ENCODE measurements at places on chromosomes 16 and 17.

GRCh38 chr16:14486520-14487303, 143.3 kb downstream of the PARN start:
- DNase-seq, result no peak

- DNase-seq, result no peak
These were observed 44.7 kb downstream of the METRNL start for GRCh38 chr17:83123896-83124801.

- no peak for DNase-seq
These were observed at the start of gene VEZF1 for GRCh38 chr17:57987581-57988300. Gene VEZF1, minus strand, starts transcription at chr17:57988254. Its CDS starts 143 bp downstream, at chr17:57988111.

GRCh38 chr16:24516900-24517669, 22.3 kb upstream of the RBBP6 start:
- DNase-seq, result peak; percentile 77

GRCh38 chr17:79699386-79700036, 31.2 kb upstream of the ENPP7 start:
- DNase-seq, result no peak

DNA sequence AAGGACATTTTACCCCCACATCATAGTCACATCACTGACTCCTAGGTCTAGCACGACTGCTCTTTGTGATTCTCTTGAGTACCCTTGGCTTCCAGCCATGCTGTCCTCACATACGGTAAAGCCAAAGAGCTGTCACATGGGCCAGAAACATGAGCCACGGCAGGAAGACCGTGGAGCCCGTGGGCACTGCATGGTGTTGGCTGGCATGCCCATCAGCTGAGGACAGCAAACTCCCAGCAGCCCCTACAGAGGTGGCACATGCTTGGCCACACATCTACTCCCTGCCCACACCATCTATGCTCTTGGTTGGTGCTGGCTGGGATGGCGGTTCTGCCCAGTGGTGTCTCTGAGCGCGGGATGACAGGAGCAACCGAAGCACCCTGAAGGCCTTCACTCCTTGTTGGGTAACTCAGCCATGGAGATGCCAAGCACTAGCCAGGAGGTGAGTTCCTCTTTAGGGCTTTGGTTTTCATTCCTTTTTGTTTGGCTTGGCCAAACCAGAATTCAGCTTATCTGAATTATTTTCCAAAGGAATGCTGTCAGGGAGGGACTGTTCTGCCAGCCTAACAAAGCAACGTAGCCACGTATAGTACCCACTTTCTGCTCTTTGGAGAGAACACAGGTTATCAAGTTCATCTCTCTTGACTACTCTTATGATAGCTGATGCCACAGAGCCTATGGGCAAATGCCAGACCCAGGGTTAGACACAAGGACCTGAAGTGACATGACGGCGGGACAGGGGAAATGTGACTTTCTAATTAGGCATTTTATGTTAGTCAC, 10.0 kb downstream of the TNFAIP1 start:
- no peak for DNase-seq

GRCh38 chr16:86176462-86176861, 277.5 kb downstream of the IRF8 start:
- no peak for DNase-seq

- DNase-seq, result no peak
These were observed 22.8 kb downstream of the GPRC5B start for GRCh38 chr16:19861811-19862327.

DNA sequence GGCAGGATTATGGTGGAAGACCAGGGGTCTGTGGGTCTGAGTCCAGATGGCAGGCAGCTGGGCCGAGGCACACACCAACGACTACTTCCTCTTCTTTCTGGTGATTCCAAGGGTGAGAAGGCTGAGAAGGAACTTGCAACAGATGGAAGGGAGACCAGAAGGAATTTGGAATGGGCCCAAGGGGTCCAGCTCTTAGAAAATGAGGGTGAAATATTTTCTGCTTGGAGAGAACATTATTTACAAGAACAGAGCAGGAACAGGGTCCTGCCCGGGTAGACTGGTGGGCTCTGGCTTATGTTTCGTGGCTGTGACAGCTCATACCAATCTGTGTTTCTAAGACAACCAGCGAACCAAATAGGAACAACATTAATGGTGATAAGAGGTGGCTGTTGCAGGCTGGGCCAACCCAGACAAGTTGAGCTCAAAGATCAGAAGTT, 36.6 kb downstream of the CCDC42 start:
- no peak for DNase-seq

GRCh38 chr17:61511480-61512182, 59.4 kb downstream of the TBX4 start:
- no peak for DNase-seq

- DNase-seq, result no peak
These were observed 60.6 kb upstream of the TMEM97 start for GRCh38 chr17:28258347-28258887.

GRCh38 chr16:11094075-11094856, 149.9 kb downstream of the CLEC16A start:
- peak; percentile 33 for DNase-seq

DNA sequence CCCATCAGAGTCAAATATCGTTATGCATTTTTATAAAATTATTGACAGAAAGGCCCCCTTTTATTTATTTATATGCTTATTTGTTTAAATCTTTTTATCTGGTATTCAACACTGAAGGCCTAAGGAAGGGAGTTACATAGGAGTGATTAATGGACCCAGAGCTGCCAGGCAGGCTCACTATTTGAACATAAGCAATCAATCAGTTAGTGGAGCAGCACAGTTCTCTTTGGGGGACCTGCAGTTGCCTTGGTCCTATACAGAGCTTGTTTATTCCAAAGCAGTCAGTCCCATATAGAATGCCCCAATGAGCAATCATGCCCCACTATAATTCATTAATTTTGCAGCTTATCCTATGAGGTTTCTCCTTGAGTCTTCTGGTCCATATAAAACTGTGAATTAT, 389.4 kb upstream of the GOT2 start:
- no peak for DNase-seq

Data from KG1 (cell line).